ENCODE measurements at places on chromosomes 11 and 22.

DNA sequence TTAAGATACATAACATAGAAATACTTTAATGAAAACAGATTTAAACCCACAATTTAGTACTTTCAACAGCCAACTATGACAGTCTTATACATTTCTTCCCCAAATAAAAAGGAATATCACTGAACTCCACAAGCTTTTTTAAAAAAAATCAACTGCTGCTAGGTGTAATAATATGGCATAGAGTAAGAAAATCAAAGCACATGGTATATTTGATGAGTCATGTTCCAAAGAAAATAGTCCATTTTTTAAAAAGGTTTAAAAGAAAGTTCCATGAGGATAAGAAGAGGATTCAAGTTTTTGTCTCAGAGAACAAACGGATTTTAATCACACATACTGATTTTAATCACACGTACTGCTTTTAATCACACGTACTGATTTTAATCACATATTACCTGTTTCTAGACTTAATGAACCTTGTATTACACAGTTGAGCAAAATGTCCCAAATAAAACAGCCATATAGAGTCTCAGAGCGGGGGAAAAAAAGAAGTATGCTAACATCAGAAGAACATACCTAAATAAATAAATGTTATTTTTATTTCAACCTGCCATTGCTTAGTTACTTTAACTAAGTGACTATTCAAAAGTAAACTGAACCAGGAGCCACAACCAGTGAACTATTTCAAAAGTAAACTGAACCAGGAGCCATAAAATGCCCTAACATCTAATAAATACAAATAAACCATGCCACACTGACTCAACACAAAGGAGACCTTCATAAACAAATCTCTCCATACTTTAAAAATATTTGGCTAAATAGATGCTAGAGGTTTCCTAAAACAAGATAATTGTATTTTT lies 198.4 kb downstream of the SBF2 start:
- DNase-seq = no peak

GRCh38 chr11:65573391-65574079 lies 1.2 kb downstream of the FAM89B start:
- no peak for DNase-seq

GRCh38 chr22:37505989-37506388 lies 13.2 kb downstream of the CARD10 start:
- no peak for DNase-seq

GRCh38 chr11:65186701-65187100 lies 5.0 kb downstream of the CAPN1 start:
- DNase-seq = no peak

DNA sequence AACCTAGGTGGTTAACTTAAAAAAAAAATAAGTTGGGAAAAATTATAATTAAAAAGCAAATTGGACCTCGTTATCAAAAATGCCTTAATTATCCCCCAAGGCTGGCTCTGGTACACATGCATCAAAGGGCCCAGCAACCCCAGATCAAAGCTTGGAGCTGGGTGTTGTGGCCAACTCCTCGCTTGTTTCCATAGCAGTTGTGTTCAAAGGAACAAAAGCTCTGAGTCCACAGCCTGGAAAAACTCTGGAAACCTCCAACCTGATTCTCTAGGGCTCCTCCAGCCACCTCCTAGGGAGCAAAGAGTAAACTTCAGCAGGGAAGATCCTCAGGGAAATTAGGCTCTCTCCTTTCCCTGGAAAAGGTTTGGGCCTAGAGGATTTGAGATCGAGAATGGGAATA lies 149.4 kb downstream of the NXPE2 start:
- no peak for DNase-seq

GRCh38 chr11:78905756-78906155 lies 331.1 kb upstream of the NARS2 start:
- no peak for DNase-seq

DNA sequence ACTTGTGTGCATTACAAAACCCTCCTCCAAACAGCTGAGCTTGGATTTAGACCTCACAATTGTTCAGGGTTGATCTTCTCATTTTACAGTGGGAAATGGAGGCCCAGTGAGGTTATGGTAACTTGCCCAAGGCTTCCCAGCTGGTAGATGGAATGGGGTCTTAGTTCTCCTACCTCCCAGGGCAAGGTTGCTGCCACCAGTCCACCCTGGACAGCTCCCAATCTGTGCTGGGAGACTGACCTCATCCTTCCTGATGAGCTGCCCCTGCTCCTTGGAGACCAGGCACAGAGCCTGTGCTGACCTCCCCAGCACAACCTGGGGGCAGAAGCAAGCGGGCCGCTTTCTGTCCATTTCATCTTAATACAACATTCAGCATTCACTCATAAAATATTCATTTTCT lies 190.7 kb downstream of the ST3GAL4 start:
- no peak for DNase-seq

Measured in hippocampal formation (tissue), 2 donors.